CD4-positive, alpha-beta T cell treated with Interleukin-17A for 1 hour (primary cell): ENCODE measurements at places on chromosomes 4 and X.

DNA sequence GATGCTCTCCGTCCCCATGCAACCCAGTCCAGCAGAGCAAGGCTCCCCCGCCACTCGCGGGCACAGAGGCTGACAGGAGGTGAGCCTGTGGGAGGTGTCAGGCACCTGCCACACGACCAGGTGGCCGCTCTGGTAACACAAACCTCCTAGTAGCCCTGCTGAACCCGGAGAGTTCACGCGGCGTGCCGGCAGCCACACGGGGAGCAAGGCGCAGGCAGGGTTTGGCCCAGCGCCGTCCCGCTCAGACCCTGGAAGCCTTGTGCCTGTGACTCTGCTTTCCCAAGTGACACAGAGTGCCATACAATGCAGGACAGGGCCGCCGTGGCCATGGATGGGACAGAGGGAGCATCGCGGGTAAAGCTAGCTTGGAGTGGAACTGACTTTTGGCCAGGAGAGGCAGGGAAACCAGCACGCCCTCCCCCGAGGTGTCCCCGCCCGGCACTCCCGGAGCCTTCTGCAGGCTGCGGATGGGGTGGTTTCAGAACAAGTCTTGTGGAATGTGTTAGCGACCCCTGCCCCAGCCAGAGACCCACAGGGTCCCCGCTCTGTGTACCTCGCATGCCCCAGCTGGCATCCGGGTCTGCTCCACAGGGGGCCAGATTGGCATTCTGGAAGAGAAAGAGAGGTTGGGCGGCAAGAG lies 44.7 kb upstream of the AFAP1 start:
- no peak for DNase-seq

GRCh38 chr4:11488657-11489452 lies 60.2 kb upstream of the HS3ST1 start:
- DNase-seq: no peak

DNA sequence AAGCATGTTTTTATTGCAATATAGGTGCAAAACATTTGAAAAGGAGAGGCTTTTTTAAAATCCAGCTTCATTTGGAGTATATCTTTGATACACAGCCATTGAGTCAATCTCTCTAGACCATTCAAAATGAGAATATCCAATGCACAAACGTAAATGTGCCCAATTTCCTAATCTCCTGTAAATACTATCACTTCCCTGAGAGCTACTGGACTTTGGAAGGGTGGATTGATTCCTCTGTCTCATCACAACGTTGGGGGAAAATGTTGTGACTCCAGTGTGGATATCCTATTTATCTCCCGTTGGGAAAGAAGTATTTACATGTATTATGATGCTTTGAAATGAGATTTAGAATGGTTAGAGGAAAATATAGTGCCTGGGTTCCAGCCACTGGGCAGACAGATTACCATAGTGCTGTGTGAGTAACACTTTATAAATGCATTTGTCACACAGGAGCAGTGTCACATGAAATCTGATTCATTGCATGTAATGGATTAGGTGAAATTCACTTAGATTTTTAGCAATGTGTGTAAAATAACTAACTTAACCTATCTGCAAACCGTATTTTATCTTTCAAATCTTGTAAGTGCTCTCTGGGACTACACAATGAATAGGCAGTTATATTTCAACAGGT lies 64.4 kb upstream of the VCX3A start:
- DNase-seq: no peak

DNA sequence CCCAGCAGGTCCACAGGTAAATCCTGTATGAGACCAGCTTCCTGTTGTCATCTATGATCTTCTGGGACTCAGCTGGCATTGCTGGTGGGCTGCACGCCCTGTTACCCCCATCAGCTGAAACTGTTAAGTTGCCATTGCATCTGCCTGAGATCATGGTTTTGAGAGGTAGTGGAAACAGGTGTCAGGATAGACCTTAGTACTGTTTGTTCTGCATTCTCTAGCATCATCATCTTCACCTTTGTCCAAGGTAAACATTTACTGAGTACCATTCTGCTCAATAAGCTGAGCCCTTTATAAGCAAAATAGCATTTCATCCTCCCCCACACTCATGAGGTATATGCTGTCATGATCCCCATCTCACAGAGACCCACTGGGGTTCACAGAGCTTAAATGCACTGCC lies 42.9 kb upstream of the PROM1 start:
- DNase-seq: no peak

DNA sequence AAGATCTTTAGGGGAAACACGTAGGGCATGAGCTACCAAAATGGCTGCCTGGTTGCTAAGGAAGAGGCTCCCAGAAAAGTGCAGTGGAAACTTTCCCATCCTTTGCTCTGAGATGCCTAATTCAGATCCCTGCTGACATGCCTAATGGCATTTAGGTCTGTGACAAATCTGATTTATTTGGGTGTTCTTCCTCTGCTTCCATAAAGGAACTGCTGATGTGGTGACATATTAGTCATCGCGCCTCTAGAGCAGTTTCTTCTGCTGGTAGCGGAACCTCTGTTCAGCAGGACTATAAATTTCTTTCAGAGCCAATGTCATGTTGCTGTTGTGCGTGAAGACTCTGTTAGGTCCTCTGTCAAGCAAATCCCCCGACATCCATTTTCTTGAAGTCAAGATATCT lies 310.0 kb downstream of the PDHA2 start:
- DNase-seq: no peak

- no peak for DNase-seq
Observed at GRCh38 chrX:5915783-5916182, 312.9 kb downstream of the NLGN4X start.

GRCh38 chr4:18442957-18443356 lies 421.4 kb upstream of the LCORL start:
- DNase-seq: no peak

DNA sequence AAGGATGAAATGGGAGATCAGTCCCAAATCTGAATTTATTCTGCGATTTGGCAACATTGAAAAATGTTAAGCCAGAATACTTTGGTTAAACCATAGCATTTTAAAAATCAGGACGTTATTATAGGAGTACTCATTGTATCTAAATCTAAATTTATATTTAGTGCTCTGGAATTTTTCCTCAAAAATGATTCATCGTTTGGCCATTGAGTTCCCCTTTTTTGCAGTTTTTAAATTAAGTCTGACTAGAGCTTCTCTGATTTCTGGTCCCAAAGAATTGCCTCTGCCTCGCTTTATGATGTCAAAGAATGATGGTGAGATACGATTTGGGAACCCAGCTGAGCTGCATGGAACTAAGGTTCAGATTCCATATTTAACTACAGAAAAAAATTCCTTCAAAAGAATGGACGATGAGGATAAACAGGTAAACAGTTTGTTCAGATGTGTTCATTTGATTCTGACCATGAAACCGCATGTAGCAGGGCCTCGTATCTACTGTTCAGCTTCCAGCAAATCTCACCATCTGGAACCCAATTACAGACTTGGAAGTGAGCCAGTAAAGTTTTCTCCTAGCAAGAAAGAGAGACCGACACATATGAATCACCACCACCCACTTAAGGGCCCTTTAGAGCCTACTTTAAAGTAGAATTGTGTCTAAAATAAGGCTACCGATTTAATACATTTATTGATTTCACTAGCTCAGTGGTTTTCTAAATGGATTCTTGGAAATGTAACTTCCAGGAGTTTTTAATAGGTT lies 75.6 kb downstream of the REPS2 start:
- DNase-seq: no peak
